ENCODE measurements at places on chromosomes 4 and X.
A peak's percentile ranks its signal among the peaks of the same experiment; 100 is the strongest.

DNA sequence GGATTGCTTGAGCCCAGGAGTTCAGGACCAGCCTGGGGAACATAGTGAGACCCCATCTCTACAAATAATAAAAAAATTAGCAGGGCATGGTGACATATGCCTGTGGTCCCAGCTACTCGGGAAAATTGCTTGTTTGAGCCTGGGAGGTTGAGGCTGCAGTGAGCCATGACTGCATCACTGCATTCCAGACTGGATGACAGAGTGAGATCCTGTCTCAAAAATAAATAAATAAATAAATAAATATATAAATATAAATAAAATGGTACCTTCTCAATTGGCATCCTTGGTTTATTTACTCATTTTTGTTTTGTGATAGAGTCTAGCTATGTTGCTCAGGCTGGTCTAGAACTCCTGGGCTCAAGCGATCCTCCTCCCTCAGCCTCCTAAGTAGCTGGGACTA, 144.2 kb downstream of the CHRNA9 start:
- DNase-seq: no peak

DNA sequence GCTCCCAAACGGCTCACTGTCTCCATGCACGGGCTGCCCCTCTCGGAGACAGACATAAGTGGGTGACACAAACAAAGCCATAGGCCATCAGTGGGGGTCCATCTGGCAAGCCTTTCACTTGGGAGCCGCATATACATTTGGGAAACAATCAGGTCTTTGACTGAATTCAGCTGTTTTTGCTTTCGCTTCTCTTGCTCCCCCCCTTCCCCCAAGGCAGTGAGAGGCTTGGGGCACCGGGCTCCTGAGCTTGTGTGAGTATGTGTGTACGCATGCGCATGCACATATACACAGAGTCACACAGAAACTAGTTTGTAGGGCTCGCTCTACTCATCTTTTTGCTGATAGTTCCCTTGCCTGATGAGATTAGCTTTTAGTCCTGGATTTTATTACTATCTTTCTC, 284.4 kb downstream of the AFF2 start:
- no peak for DNase-seq

- no peak for DNase-seq
These were observed 1.1 kb downstream of the HSPA4L start for GRCh38 chr4:127783026-127783769.

DNA sequence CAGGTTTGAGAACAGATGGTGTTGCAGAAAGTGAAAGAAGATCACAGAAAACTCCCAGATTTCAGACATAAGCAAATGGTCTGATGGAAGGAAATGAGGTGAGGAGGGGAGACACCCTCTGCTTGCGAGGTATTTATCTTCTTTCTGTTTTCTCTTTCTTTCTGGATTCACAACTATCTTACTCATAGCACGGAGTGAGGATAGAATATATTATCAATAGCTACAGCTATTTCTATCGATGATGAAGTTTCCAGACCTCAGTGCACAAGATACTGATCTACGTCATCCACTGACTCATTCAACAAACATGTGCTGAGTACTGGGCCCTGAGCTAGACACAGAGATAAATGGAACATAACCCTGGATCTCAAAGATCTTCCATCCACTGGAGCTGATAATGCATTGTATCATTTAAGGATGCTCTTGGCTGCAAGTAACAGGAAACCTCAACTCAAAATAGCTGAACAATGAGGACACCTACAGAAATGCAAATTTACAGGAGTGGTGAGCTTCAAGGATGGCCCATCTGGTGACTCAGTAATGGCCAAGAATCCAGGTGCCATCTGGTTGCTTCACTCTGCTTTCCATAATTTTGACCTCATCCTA, 21.2 kb downstream of the SLC2A9 start:
- no peak for DNase-seq

GRCh38 chr4:121397941-121398601, 17.3 kb upstream of the QRFPR start:
- DNase-seq: no peak

DNA sequence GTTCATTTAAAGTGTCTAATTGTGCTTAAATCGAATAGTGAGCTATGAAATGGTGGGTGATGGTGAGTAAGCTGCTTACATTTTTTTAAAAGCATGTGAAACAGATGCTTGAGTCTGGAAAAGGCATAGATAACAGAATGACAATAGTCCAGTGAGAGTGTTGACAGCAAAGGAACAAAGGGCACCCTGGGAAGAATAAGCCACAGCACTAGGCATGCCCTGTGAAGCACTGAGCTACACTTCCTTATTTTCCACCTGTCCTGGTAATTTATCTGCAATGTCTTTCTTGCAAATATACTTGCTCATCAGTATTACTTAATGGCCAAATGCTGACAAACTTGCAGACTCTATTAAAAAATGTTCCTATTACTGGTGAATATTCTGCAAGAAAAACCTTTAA, 168.7 kb downstream of the PRDM5 start:
- no peak for DNase-seq

DNA sequence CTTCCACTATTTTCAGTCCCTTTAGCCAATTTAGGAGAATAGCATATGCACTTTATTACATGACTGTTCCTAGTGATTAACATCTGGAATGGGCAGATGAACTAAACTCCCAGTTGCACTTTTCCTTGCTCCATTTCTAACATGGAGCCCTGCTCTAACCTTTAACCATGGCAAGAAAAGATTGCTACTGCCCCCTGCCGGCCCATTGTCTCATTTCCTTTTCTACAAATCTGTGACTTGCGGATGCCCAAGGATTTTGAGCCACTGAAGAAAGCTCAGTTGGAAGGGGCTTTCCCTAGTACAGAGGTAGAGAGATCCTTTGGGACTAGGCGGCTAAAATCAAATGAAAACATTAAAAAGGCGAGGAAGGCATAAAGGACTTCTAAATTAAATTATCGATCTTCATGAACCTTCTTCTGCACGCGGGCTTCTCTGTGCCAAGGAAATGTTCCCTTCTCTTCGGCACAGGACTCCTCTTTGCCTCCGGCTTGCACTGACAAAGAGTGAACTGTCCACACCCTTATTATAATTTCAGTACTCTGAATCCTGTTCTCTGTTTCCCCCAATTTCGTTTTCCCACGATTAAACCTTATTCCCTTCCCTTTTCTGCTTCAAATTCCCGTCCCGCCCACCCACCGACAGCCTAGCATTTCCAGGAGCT, 577 bp upstream of the GLRA2 start:
- peak; percentile 23 for DNase-seq

DNA sequence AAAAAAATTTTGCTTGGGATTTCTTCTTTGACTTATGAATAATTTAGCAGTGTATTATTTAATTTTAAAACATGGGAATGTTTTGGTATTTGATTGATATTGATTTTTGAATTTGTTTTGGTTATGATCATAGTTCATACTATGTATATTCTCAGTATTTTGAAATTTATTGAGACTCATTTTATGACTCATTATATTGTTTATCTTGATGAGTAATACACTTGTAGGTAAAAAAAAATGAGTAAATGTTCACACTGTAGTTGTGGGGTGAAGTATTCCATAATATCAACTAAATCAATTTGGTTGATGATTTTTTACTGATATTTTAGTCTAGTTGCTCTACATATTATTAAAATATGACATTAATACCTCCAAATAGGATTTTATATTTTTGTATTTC, 1142.2 kb downstream of the ADGRL3 start:
- no peak for DNase-seq

DNA sequence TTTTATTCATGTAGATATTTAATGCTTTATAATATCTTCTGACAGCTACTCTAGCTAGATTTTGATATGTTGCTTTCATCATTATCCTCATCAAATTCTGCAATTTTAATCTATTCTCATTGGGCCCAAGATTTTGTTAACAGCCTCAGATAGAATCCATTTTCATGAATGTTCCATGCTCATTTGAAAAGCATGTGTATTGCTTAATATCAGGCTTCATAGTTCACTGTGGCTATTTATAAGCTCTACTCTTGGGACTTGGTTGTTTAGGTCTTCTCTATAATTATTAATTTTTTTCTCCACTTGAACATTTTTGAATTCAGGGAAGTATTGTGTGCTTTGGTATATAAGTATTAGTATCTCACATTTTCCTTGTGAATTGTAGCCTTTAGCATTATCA, 41.8 kb downstream of the RAB40A start:
- DNase-seq: no peak

DNA sequence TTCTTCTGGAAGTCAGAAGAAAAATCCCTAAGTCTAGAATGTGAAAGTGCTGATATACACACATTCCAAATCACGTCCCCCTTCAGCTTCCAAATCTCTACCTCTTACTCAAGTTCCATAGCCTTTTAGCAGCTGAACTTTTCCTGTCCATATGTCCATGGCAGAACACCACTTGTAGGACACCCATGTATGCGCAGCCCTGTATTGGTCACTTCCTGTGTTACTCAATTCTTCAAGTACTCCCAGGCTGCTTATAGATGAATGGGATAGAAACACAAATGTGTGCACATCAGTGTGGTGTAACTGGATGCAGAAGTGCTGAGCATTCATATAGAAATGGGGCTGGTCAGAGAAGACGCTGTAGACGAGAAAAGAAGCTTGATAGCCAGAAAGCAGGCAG, 18.8 kb downstream of the SRPX2 start:
- no peak for DNase-seq

GRCh38 chr4:30717208-30718020, 2.8 kb upstream of the PCDH7 start:
- DNase-seq: no peak

DNA sequence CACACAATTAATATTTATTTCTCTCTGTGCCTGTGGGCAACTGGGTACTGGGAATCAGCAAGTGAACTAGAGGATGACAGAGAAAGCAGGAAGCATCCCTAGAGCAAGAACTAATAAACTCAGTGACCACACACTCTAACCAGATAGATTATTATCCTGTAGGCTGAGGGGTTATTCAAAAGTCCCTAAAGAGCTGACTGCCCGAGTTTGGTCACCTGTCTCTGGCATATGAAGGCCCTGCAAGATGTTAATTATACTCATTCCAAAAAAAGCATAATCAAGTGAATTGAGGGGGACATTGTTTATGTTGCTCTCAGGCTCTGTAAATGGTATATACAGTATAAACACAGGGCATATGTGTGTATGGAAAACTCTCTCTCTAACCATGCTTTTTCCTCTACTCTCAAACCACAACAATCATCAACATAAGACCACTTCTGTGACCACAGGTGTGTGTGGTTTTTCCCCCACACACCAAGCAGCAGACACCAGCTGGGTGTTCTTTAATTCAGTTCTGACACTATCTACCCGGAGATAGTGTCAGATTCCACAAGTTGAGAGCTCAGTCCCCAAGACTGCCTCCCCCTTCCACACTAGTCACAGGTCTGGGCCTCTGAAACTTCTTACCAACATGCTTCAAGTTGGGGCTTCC, 6.2 kb upstream of the HPSE start:
- peak; percentile 16 for DNase-seq

GRCh38 chrX:107744868-107745267, 30.7 kb downstream of the TSC22D3 start:
- DNase-seq: no peak

GRCh38 chrX:1390621-1391369, 1.1 kb downstream of the SLC25A6 start:
- DNase-seq: no peak

GRCh38 chr4:84673475-84674240, 90.7 kb downstream of the CDS1 start:
- DNase-seq: no peak

GRCh38 chr4:152988721-152989553, 52.8 kb downstream of the FHDC1 start:
- no peak for DNase-seq

- no peak for DNase-seq
These were observed 229.1 kb downstream of the PALLD start for GRCh38 chr4:168725930-168726329.

- DNase-seq: no peak
These were observed 28.4 kb downstream of the FUNDC1 start for GRCh38 chrX:44514272-44514671.

- DNase-seq: peak; percentile 15
These were observed 304.7 kb upstream of the GATB start for GRCh38 chr4:152065545-152065944.

- no peak for DNase-seq
These were observed 136.4 kb downstream of the REPS2 start for GRCh38 chrX:17082831-17083230.

DNA sequence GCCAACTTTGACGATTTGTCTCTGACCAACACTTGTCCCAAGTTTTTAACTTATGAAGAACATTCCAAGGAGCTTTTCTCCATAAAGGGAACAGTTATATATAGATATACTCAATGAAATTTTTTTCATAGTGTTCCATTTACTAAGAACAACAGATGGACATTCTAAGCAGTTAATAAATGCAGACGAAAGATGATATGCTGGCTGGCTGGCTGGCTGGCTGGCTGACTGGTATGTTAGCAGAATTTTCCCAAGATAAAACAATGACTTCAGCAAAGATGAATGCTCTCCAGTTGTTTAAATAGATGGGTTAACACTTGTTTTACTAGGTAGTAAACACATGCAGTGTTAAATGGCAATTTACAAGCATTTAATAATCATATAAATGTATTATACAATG, 62.2 kb downstream of the SPANXN3 start:
- no peak for DNase-seq

DNA sequence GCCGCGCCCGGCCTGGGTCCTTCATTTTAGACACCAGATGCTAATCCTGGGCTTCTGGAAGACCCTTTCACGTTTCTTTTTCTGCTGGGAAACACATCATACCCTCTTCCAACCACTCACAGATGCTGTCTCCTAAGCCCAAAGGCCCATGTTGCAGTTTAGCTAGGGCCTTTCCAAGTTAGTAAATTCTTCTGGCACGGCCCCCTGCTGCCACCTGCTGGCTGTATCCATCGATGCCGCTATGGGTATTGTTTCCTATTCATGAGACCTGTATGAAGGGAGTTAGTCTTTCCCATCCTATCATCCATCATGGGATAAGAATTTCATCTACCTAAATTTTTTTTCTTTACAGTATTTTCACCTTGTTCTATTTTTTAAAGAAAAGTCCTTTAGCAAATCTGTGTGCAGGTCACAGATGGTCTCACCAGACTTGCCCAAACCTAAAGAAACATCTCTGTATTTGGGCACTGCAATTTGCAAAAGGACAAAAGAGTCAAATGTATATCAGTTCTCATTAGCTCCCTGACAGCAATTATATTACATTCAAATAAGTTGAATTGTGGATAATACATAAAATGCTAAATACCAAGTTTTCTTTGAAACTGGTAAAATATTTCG, 37.8 kb upstream of the SLC9A7 start:
- DNase-seq: peak; percentile 67

GRCh38 chr4:186144946-186145569, 40.6 kb downstream of the FAM149A start:
- no peak for DNase-seq

GRCh38 chrX:13468096-13468495, 101.3 kb upstream of the EGFL6 start:
- DNase-seq: no peak

DNA sequence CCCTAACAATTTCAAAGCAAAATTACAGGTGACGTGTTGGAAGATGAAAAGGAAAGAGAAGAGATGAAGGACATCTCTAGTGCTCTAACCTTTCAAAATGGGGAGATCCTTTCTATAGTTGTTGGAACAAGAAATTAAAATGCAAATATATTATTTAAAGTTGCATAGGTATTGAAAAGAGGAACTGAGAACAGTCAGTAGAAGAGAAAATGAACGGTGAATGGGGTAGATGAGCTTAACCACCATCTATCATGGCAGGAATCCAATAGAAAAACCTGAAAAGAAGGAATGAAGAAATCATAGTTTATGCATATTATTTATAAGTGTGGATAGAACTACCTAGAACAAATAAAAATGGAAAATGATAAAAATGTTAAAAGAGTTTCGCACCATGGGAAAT, 42.0 kb downstream of the ANXA5 start:
- no peak for DNase-seq

- DNase-seq: no peak
These were observed 129.1 kb downstream of the CPZ start for GRCh38 chr4:8721621-8722020.
